Eye (tissue), 1 donor: ENCODE measurements at places on chromosomes 1 and 21.

DNA sequence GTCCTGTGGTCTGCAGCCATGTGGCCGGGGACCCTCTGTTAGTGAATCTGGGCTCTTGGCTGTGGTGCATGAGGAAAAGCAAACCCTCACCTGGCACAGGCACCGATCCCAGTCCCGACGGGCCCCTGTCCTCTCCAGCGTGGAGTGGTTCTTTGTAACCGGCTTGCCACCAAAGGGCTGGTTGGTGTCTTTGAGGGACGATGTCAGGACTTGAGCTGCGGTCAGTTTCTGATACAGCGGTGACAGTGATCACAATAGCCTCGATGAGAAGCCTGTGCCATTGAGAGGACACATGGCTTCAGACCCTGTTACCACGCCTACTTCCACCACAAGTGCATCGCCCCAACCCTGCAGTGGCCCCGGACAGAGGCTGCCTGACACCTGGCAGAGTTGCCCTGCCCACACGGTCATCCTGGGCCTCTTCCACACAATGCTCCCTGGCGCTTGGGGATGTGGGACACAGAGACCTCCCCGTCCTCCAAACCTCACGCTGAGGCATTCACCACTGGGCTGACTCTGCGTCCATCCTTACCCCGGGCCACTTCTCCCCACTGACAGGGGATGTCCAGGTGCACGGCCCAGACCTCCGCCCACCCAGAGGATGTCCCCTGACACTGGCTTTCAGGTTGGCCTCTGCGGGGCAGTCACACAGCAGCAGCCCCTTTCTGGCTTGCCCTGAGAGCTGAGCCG lies 18.8 kb upstream of the ACTRT2 start:
- DNase-seq = no peak

GRCh38 chr1:171727778-171728177 lies 14.1 kb downstream of the VAMP4 start:
- no peak for DNase-seq

GRCh38 chr1:31027693-31028526 lies 37.6 kb downstream of the PUM1 start:
- no peak for DNase-seq

DNA sequence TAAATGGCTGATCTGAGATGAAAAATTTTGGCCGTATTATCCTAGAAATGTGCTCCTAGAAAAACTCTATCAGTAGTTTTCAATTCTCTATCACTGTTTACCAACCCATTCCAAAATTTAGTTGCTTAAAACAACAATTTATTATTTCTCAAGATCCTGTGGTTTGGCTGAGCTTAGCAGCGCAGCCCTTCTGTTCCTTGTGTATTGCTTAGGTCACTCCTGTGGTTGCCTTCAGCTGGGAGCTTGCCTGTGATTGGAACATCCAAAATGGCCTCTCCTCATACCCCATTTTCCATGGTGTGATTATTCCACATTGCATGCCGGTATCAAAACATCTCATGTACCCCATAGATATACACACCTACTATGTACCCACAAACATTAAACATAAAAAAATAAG lies 22.8 kb upstream of the STUM start:
- DNase-seq = no peak

DNA sequence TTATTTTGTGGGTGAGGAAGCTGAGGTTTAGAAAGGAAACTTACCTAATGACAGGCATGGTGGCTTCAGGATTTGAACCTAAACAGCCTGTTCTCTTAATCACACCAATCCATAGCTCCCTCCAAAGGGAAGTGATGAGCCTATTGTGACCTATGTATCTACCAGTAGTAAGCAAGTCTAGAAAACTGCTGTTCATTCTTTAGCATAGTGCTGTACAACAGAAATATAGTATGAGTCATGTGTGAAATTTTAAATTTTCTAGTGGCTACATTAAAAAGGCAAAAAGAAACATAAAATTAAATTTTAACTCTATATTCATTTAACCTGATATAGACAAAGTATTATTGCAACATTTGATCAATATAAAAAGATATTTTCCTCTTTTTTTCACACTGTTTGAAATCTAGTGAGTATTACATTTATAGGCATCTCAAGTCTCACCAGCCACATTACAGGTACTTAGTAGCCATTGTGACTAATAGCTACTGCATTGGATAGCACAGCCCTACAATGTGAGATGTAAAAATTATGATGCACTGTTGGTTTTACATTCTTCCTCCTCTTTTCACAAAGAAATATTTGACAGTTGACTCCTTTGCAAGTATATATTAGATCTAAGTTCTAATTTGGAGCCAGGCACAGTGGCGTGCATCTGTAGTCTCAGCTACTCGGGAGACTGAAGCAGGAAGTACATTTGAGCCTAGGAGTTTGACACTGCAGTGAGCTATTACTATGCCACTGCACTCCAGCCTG lies 16.6 kb downstream of the IPO9 start:
- DNase-seq = no peak

GRCh38 chr1:191582169-191582568 lies 576.1 kb upstream of the RGS18 start:
- no peak for DNase-seq

GRCh38 chr1:72109916-72110315 lies 172.4 kb downstream of the NEGR1 start:
- no peak for DNase-seq

DNA sequence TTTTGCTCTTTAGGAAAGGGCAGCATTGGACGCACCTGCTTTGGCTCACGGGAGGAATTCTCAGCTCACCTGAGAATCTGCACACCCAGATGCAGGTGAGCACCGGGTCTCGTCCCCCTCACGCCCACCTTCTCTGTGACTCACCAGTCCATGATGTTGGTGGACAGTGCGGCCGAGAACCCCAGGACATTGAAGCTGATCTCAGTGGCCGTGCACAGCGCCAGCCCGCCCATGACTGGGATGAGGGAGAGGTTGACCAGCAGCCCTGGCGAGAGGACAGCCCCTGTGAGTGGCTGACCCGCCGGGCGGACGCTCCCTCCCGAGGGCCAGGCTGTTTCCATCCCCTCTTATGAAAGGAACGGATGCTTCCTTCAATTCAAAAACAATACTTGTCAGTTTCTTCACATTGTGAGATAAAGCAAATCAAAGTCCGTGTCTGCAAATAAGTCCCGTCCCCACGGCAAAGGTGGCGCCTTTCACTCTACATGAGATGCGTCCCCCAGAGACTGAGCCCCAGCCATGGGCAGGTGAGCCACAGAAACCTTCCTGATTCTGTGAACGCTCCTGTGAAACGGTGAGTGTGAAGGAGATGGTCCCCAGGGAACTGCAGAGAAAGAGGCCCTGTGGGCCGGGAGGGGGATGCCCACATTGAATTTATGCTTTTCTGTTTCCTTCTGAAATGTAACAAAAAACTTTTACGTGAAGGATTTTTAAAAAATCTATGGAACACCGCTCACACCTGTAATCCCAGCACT lies 12.7 kb upstream of the CDK11B start:
- DNase-seq = no peak

DNA sequence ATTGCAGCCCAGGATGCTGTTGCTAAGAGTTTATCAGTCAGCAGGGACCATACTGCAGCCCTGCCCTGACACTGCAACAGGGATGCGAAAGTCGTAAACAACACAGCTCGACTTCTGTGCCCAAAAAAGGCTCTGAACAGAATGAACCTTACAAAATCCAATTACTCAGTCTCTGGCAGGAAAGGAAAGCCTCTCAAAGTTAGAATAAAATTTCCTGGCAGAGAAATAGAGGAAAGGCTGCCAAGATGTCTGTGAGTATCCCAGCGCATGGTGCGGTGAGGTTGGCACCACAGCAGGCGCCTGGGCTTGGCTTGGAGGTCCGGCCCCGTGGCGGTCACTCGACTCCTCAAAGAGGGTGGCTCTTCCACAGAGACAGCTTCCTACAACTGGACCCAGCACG lies 185.8 kb downstream of the PCP4 start:
- peak; percentile 43 for DNase-seq

GRCh38 chr1:242754125-242754524 lies 229.6 kb upstream of the PLD5 start:
- no peak for DNase-seq

GRCh38 chr1:109438798-109439297 lies 12.6 kb upstream of the PSMA5 start:
- no peak for DNase-seq

DNA sequence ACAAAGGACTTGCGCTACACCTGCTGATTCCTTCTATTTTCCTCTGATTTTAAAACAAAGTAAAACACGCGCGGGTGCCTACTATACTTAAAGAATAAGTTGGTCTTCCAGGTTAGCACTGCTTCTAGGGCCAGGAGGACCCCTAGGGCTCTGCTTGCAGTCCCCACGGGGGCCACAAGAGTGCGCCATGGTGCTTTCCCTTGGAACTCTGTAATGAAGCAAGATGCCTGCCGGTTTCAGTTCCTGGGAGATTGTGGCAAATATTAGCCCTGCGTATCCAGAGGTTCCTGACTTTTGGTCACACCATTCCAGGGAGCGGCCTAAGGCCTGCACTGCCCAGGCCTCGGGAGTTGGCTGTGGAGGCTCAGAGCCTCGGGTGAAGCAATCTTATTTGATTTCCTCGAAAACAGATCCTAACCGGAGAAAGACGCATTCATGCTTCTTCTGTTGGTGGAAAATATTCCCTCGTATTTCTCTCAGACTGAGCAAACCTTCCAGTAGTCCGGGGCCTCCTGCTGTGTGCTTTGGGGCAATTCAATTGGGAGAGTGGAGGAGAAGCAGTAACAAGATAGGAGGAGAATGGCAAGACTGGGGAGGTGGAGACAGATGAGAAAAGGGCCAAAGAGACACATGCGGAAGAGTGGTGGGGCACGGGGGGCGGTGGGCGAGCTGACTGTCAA lies 25.3 kb downstream of the ADAM30 start:
- peak; percentile 89 for DNase-seq

DNA sequence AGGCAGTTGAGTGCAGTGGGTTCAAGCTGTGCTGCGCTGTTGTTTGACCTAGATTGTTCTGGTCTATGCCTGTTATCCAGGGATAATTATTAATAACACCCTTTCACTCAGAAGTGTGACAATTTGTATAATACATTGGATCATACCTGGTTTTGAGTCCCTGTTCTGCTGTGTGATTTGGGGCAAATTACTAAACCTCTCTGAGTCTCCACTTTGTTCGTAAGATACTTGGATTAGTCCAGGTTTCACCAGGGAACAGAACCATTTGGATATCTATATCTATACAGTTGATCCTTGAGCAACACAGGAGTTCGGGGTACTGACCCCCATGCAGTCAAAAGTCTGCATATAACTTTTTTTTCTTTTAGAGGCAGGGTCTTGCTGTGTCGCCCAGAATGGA lies 2.3 kb downstream of the NENF start:
- no peak for DNase-seq

- no peak for DNase-seq
These were observed 459.1 kb downstream of the DPYD start for GRCh38 chr1:97461782-97462181.

GRCh38 chr1:40745176-40745575 lies 38.4 kb upstream of the KCNQ4 start:
- DNase-seq = no peak

- DNase-seq = no peak
These were observed 473.3 kb downstream of the NEGR1 start for GRCh38 chr1:71809085-71809484.

- no peak for DNase-seq
These were observed 70.0 kb downstream of the NVL start for GRCh38 chr1:224259986-224260385.

DNA sequence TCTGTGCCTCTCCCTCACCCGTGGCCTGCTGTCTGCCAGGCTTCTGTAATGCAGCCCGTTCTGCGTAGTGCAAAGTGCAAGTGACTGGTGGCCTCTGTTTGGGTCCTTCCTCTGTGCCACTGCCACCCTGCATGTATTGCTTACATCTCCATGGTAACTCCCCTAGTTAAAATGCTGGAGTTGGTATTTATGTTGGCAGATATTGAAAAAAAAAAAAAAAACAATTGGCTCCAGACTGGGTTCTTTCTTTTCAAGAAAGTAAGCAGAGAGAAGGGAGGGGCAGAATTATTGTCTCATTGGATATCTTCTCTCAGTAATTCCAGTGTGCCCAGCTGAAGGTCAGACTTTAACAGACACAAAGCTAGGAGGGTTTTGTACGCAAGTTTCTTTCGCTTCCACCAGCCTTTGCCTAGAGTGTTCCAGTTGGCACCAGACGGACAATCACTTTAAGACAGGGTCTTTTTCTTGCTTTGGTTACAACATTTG lies 242.3 kb downstream of the PBX1 start:
- DNase-seq = no peak

DNA sequence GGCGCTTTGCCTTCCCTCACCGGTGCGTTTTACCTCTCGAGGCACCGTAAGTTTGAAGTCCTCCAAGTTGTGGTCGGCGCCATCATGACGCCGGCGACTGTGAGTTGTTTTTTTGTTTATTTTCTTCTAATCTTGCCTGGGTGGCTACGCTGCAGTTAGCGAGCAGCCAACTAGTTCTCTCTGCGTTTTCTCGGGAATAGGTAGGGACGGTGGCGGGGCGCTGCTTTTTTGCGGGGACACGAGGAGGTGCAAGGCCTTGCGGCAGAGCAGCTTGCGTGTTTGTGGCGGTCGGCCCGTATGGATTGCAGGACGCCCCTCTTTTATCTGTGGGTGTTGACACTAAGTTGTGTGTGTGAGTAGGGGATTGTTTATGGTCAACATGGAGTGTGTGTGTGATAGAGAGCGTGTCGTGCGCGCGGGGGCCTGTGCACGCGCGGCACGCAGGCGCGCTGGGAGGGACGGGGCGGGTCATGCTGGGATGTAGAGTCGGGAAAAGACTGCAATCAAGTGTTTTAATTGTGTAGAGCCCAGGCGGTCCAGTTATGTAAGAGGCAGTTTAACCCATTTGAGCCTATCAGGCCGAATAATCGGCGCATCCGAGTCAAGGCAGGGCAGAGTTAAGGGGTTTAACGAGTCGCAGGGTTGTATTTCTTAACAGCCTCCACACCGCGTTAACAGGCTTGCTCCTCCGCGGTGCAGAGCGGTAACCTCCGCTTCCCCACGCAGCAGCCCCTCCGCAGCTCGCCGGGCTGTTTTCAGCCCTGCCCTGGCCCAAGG lies 1.2 kb upstream of the NEGR1 start:
- peak; percentile 93 for DNase-seq

GRCh38 chr1:209291715-209292114 lies 291.8 kb upstream of the CAMK1G start:
- DNase-seq = no peak

DNA sequence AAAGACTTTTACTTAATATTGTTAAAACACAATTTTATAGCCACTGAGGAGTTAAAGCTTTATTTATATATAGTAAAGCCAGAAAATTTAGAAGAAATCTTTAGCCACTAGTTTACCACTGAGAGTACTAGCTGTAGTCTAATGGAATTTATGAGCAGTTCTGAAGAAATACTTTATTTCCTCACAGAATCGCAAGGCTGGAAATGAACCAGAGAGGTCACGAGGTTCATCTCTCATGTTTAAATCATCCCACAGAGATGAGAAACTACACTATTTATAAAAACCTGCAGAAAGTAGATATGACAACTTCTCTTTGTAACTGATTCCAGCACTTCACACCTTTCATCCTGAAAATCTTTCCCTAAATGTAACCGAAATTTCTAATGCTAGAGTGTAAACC lies 26.0 kb downstream of the ADGRL4 start:
- DNase-seq = peak; percentile 1

DNA sequence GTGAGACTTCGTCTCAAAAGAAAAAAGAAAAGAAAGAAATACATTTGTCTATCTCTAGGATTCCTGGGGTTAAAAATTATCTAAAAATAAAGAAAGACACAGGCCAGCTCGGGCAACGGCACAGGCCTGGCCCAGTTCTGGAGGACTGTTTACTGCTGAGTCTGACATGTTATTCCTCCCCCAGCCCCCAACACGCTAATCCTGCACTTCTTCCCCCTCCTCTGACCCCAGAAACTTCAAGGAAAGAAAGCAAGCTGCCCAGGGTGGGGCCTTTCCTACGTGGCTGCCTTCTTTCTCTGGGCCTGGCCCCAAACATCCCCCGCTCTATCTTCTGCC lies 40.0 kb downstream of the ACOT7 start:
- DNase-seq = no peak

GRCh38 chr1:61515096-61515495 lies 209.8 kb downstream of the TM2D1 start:
- no peak for DNase-seq
